ENCODE measurements at places on chromosomes 2 and 18. TPM values are rescaled to one million over a fixed set of nuclear protein-coding genes. Genes with fewer than 3 reads are reported as not detected.

Gene GALR1
- 0.36 TPM for total RNA-seq

Gene EFEMP1
- 54.6 TPM for total RNA-seq

Gene IMPA2
- total RNA-seq = 72.4 TPM

Gene EN1
- 0.43 TPM for total RNA-seq

Gene TRIM54
- total RNA-seq = not detected

Gene DUSP19
- total RNA-seq = 3.3 TPM

Gene TMEM169
- 1.8 TPM for total RNA-seq

Gene CNGA3
- 0.13 TPM for total RNA-seq

Measured in hepatocyte (in vitro differentiated cells).